Stimulated activated CD8-positive, alpha-beta memory T cell treated with anti-CD3 and anti-CD28 coated beads, Interleukin-4, amount 100 ng/mL, for 4 hours (primary cell): ENCODE measurements at places on chromosomes 3 and 15.

GRCh38 chr3:4320096-4320911 lies 17.1 kb downstream of the SETMAR start:
- DNase-seq: no peak

DNA sequence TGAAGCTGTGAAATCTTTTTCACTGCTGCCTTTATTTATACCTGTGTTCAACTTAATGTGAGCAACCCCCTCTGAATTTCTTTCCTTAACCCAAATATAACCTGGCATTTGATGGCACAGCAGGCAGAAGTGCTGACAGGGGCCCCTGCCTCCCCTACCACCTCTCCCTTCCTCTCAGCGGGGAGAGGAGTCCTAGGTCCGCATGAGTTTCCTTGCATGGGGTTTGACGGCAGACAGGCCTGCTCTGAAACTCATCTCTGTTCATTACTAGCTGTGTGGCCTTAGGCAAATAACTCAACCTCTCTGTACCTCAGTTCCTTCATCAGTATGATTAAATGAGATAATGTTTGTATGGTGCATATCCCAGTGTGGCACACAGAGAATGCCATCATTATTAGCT lies 79.7 kb downstream of the SEC22A start:
- no peak for DNase-seq

DNA sequence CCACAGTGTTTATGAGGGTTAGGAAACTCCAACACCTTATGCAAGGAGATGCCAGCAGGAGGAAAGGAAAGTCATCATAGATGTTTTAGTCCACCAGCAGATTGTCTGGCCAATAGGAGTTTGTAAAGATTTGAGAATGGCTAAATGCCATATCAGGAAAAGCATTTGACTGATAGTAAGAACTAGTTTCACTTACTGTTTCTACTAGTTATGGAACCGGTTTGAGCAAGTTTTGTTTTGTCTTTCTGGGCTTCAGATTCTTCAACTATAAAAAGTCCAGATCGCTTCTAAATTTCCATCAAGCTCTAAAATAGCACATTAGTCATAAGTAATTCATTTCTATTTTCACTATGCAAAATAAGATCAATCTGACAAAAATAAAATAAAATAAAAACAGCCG lies 254.8 kb upstream of the TMCO5A start:
- no peak for DNase-seq

GRCh38 chr3:126415661-126416591 lies 21.2 kb downstream of the CFAP100 start:
- DNase-seq: no peak

DNA sequence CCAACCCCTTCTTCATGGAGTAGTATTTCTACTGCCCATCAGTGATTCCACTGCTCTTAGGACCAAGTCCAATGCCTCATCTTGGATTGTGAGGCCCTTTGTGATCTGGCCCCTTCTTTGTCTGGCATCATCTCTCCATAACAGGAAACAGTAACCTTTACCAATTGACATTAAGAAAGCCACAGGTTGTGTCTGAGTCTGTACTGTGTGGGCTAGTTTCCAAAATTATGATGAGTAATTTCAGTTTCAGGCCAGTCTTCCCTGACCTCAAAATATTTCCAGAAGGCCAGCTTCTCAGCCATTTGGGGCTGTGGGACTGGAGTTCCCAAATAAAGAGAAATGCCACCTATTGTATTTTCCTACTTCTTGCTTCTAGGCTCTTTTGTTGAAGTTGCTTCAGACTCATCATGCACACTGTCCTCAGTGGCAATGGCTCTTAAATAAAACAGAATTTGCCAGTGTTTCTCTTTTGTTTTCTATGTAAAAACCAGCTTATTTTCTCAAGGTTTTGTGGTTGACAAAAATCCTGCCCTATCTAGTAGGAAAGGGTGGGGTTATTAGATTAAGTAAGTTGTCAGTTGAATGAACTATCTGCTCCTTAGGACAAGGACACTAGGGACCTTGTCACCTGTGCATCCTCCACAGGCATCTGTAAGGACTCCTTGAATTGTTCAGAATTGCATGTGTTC lies 47.0 kb upstream of the ACKR4 start:
- DNase-seq: no peak

GRCh38 chr3:24476871-24477656 lies 17.6 kb downstream of the THRB start:
- DNase-seq: no peak

- DNase-seq: no peak
Observed at GRCh38 chr3:120420360-120420759, 30.4 kb downstream of the FSTL1 start.

DNA sequence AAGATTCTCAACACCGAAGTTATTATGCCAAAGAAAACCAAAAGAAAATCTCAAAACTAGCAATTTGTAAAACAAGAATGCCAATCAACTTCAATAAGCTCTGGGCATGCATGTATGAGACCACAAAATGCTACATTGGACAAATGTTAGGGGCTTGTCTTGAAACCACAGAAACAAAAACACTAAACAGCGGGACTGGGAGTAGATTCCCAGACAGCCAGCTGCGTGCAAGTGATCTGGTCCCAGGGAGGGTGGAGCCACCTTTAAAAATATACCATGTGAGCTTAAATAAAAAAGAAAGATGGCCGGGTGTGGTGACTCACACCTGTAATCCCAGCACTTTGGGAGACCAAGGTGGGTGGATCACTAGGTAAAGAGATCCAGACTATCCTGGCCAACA lies 163.6 kb upstream of the PRICKLE2 start:
- DNase-seq: no peak

DNA sequence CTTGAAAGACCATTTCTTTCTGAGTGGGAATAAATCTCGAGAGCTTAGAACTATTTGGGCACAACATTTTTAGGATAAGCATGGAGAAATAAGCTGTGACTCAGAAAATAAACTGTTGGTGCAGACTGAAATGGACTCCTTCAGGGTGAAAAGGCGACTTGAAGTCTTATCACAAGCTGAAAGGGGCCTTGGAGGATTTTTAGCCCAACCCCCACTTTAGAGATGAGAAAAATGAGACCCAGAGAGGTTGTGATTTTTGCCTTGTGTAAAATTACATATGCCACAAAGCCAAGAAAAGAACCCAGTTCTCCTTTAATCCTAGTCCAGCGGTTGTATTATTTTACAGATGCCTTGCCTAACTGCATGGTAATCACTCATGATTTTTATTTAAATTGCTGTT lies 1.5 kb downstream of the ATP1B3 start:
- no peak for DNase-seq

DNA sequence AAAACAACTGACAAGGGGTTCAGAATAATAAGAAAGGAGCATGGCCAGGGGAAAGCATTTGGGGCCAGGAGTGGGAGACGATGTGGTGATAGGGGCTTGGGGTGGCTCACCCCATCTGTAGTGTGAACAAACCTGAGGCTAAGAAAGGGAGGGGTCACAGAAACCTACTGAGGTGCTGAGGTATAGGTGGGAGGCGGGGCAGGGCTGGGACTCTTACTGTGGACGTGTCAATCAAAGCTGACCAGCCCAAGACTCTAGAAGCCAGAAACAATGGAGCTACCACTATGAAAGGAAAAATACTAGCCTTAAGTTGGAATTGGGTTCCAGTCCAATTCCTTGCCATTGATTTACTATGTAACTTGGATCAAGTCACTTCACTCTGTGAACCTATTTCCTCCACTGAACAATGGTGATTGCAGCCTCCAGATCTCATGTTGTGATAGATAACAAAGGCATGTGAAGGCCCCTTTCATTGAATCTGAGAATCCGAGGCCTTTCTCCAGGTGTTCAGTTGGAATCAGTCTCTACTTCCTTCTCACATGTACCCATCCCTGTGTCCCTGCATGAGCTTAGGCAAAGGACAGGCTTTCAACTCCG lies 260.9 kb upstream of the HES1 start:
- DNase-seq: no peak

- no peak for DNase-seq
Observed at GRCh38 chr15:42083605-42083908, 10.8 kb downstream of the PLA2G4D start.

- DNase-seq: no peak
Observed at GRCh38 chr15:63495343-63495742, 9.1 kb upstream of the USP3 start.

- no peak for DNase-seq
Observed at GRCh38 chr3:100580147-100580546, 29.3 kb upstream of the ADGRG7 start.

DNA sequence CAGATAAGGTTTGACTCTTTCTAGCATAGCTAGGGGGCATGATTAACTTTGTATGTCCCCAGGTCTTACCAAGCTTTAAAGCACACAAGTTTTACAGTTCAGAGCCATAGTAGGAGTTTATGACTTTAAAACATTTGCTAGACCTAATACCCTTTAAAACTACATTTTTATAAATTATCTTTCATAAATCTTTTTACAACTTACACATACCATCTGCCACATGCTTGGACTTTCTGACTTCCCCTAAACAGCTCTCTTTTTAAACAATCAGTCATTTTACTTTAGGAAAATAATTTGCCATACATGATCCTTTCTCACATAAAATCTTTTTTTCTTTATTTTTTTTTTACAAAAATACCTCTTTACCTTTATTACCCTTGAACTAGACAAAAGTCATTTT lies 735.3 kb upstream of the CADM2 start:
- DNase-seq: no peak

GRCh38 chr15:31501536-31502157 lies 175.0 kb downstream of the KLF13 start:
- DNase-seq: no peak

- DNase-seq: no peak
Observed at GRCh38 chr3:21274079-21274571, 476.9 kb downstream of the ZNF385D start.

DNA sequence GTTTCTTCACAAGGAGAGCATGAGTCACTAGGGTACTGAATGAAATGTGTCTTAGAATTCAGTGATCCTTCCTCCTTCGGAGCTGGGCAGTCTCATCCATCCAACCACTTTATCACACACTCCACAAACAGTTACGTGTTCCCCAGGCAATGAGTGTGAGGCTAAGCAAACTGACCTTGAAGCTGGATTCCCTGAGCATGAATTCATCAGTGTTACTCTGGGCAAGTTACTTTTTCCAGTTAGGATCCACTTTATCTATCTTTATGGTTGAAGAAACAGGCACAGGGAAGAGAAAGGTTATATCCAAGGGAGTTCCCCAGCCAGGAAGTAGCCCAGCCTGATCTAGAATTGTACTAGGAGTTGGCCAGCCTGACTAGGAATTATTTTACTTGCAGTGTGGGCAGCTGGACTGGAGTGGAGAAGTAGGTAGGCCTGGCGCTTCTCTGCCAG lies 17.1 kb upstream of the GCNT3 start:
- DNase-seq: no peak

GRCh38 chr3:112984485-112984884 lies 6.3 kb upstream of the GTPBP8 start:
- no peak for DNase-seq

GRCh38 chr3:71489315-71489761 lies 94.2 kb downstream of the FOXP1 start:
- no peak for DNase-seq

DNA sequence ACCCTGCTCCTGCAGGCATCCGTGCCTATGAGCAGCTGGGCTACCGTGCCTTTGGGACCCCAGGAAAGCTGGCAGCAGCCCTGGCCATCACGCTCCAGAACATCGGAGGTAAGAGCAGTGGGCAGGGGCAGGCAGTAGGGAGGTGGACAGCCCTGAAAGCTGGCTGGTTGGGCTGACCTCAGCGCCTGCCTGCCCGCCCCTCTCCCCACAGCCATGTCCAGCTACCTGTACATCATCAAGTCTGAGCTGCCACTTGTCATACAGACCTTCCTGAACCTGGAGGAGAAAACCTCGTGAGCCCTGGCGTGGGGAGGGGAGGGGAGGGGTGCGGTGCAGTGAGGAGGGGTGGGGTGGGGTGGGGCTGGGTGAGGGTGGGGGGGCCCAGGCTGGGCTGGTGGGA lies 10.5 kb downstream of the SLC38A3 start:
- DNase-seq: no peak

DNA sequence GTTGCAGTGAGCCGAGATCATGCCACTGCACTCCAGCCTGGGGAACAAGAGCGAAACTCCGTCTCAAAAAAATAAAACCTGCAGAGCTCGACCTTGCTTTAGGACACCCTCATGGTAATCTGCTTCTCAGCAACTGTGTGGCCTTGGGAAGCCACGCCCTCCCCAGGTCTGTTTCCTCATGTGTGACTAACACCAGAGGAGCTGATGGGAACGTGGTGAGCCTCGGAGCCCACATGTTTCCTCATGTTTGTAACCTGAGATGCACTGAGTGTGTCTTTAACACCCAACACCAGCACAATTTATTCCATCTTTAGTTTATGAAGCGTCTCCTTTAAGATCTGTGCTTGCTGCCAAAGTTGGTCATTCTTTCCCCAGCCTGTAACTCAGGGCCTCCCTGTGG lies 142.8 kb downstream of the OCA2 start:
- no peak for DNase-seq

GRCh38 chr3:88987776-88988175 lies 119.6 kb upstream of the EPHA3 start:
- DNase-seq: no peak

- DNase-seq: no peak
Observed at GRCh38 chr15:99753066-99753465, 19.8 kb upstream of the LYSMD4 start.

- DNase-seq: no peak
Observed at GRCh38 chr3:126258670-126259069, 78.3 kb upstream of the ALDH1L1 start.

GRCh38 chr15:57495554-57496165 lies 96.0 kb upstream of the MYZAP start:
- DNase-seq: no peak

DNA sequence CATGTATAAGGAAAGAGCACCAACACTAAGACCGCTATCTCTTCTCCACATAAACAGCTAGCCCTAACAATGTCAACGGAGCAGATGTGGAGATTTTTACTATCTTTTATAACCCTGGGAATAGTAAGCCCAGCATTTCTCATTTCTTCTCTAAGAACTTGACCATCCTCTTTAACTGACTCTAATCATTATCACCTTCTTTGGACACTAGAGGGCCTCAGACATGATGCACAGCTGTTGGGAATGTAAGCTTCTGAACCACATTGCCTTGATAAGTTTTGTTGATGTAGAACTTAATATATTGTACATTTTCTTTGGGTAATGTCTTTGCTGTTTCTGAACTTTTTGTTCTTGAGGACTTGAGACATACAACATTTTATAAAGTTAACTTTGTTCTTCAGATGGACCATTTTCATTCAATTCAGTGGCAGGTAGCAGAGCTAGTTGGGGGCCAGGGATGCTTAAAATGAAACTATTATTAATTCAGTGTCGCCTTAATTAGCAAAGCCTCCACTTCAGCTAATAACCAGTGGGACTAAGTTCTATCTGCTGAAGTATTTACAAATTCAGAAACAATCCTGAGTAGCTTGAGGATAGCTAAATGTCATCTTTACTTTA lies 9.6 kb upstream of the TAGLN3 start:
- no peak for DNase-seq
